ENCODE measurements at places on chromosomes 5 and 9.

GRCh38 chr9:92725766-92726165 is 38.9 kb downstream of the BICD2 start:
- DNase-seq = no peak

DNA sequence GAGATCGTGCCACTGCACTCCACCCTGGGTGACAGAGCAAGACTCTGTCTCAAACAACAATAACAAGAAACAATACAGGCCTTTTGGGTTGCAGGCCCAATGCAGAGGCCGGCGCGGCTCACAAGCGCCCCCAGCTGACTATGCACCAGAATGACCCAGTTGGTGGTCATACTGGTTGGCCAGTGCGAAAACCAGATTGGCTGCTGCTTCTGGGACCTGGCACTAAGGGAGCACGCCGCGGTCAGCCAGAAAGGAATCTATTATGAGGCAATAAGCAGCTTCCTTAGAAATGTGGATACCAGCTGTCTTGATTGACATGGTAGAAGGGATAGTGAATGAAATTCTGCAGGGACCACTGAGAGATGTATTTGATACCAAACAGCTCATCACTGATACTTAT is 35.0 kb downstream of the RANBP17 start:
- peak; percentile 11 for DNase-seq

- no peak for DNase-seq
Measured at GRCh38 chr5:139296862-139297326, 3.4 kb downstream of the MATR3 start.

- no peak for DNase-seq
Measured at GRCh38 chr9:3692606-3693005, 166.8 kb upstream of the RFX3 start.

- DNase-seq = no peak
Measured at GRCh38 chr5:91535499-91535898, 152.4 kb upstream of the ARRDC3 start.

- DNase-seq = no peak
Measured at GRCh38 chr9:37915911-37916470, 12.1 kb upstream of the SLC25A51 start.

DNA sequence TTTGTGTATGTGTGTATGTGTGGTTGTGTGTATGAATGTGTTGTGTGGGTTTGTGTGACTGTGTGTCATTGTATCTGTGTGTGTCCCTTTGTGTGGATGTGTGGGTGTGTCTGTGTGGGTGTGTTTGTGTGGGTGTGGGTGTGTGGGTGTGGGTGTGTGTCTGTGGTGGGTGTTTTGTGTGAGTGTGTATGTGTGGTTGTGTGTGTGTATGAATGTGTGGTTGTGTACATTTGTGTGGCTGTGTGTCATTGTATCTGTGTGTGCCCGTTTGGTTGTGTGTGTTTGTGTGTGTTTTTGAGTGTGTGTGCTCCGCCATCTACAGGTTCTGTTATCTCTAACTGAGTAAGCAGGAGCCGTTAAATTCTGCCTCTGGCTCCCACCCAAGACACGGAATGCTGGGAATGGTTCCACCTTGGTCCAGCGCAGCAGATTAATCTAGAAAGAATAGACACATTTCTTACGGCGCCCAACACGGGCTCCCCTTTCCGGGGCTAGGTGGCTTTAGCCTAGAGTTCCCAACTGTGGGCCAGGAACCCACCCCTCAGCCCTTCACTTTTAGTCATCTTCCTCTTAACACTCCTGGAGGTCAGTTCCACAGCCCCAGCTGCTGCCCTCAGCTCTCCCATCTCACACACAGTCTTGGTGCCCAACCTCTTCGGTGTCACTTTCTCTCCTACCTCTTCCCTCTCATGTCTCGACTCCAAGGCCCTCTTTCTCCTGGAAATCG is 197.1 kb downstream of the TTLL11 start:
- DNase-seq = peak; percentile 60

DNA sequence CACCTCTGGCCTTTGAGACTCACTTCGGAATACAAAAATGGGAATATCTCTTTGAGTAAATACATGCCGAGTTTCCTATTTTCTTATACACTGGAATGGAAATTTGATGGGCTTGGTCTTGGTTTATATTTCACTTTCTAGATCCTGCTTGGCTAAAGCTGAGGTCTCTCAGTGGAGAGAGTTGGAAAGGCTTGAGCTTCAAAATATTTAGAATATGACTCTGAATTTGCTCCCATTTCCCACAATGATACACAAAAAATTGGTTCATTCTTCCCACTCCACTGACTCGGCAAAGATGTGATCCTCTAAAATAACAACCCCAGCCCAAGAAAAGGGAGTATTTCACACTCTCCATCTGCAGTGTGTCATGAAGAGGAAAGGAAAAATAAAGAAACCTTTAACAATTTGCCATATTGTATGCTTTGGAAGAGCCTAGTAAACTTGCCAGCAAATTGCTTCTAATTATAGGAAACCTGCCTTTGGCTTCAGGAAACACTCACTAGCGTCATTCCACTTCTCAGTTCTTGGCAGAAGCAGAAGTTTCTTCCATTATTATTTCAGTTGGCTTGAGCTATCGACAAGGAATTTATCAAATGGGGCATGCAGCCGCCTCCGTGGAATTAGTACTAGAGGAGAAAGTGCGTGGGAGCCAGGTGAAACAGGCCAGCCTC is 302.9 kb downstream of the NSG2 start:
- DNase-seq = no peak
